ENCODE measurements at places on chromosomes 6 and 20. TPM values are rescaled to one million over a fixed set of nuclear protein-coding genes. Genes with fewer than 3 reads are reported as not detected.

Gene ZNF217
- 7.0 TPM for total RNA-seq

Gene SHLD1
- 7.4 TPM for total RNA-seq

Gene SEL1L2
- 0.43 TPM for total RNA-seq

Gene GHRH
- total RNA-seq: 0.97 TPM

Gene MATN4
- total RNA-seq: not detected

Gene C4A
- 61.5 TPM for total RNA-seq

Gene CDC5L
- total RNA-seq: 16.5 TPM

Gene ZBTB24
- 2.4 TPM for total RNA-seq

Gene SMLR1
- not detected for total RNA-seq

Gene TRIM15
- total RNA-seq: not detected

Gene ADGRF1
- total RNA-seq: not detected

Gene TINAG
- 0.16 TPM for total RNA-seq

Gene EMILIN3
- 5.6 TPM for total RNA-seq

Gene CNR1
- 0.11 TPM for total RNA-seq

Gene PKIB
- total RNA-seq: 0.22 TPM

Gene IMPG1
- not detected for total RNA-seq

Gene ISM1
- 1.5 TPM for total RNA-seq

Gene FAM229B
- 86.6 TPM for total RNA-seq

Gene PACRG
- total RNA-seq: 7.4 TPM

Gene HRH3
- total RNA-seq: not detected

Gene KCNG1
- 0.32 TPM for total RNA-seq

Gene SSTR4
- total RNA-seq: not detected

Gene AGPAT4
- 2.1 TPM for total RNA-seq

Gene MRAP2
- 0.13 TPM for total RNA-seq

Gene MARCKS
- 23.0 TPM for total RNA-seq

Gene C6orf132
- total RNA-seq: 1.9 TPM

Gene DOK5
- total RNA-seq: 2.9 TPM

Gene LY6G5B
- total RNA-seq: 2.8 TPM

Gene AKIRIN2
- 38.9 TPM for total RNA-seq

Gene RAB32
- total RNA-seq: 5.3 TPM

Gene RBPJL
- total RNA-seq: not detected

Gene HSPA1L
- 2.0 TPM for total RNA-seq

Gene KIF25
- total RNA-seq: 0.35 TPM

Gene FAM217A
- not detected for total RNA-seq

Gene DDO
- 31.1 TPM for total RNA-seq

Gene CST7
- 0.48 TPM for total RNA-seq

Gene HAO1
- not detected for total RNA-seq

Gene TSPYL4
- total RNA-seq: 26.0 TPM

Gene ARMC2
- total RNA-seq: 9.5 TPM

Gene PPP1R18
- 13.4 TPM for total RNA-seq

Gene SLC22A7
- total RNA-seq: not detected

Gene SYCP2
- total RNA-seq: 0.94 TPM

Gene PLAGL2
- total RNA-seq: 5.7 TPM

Gene CAGE1
- total RNA-seq: not detected

Gene RAB44
- not detected for total RNA-seq

Gene ECT2L
- total RNA-seq: 0.70 TPM

Measured in Right ventricle myocardium superior (tissue), 1 donor.